ENCODE measurements at places on chromosomes 13 and 19. TPM values are rescaled to one million over a fixed set of nuclear protein-coding genes. Genes with fewer than 3 reads are reported as not detected.

The DIRAS1 gene
- 14.9 TPM for total RNA-seq

The ZNF563 gene
- 1.6 TPM for total RNA-seq

The KRTDAP gene
- total RNA-seq = not detected

The CYP2A6 gene
- not detected for total RNA-seq

The ADPRHL1 gene
- 2.8 TPM for total RNA-seq

The CGB5 gene
- total RNA-seq = not detected

The C3 gene
- total RNA-seq = 93.5 TPM

The IER2 gene
- 20.3 TPM for total RNA-seq

The PCDH17 gene
- 1.4 TPM for total RNA-seq

All from fibroblast of the aortic adventitia (primary cell).